ENCODE measurements at places on chromosomes 6 and 20.

- no peak for DNase-seq
Observed at GRCh38 chr6:63705707-63706106, 70.1 kb downstream of the PHF3 start.

DNA sequence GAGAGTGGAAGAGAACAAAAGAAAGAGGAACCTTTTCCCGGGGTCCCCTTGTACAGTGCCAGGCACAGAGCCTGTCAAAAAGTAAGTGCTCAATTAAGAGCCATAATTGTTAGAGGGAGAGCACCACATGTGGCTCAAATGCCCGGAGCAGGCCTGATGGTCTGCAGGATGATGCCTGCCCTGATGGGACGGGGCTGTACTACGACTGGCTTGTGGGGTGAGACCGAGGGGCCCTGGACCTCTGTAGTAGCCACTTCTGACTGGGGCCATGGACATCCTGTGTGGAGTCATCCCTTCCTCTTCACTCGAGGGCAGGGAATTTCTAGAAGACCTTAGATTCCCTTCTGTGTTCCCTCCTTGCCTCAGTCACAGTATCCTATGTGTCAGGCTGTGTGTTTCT lies 47.9 kb downstream of the KCNK5 start:
- no peak for DNase-seq

DNA sequence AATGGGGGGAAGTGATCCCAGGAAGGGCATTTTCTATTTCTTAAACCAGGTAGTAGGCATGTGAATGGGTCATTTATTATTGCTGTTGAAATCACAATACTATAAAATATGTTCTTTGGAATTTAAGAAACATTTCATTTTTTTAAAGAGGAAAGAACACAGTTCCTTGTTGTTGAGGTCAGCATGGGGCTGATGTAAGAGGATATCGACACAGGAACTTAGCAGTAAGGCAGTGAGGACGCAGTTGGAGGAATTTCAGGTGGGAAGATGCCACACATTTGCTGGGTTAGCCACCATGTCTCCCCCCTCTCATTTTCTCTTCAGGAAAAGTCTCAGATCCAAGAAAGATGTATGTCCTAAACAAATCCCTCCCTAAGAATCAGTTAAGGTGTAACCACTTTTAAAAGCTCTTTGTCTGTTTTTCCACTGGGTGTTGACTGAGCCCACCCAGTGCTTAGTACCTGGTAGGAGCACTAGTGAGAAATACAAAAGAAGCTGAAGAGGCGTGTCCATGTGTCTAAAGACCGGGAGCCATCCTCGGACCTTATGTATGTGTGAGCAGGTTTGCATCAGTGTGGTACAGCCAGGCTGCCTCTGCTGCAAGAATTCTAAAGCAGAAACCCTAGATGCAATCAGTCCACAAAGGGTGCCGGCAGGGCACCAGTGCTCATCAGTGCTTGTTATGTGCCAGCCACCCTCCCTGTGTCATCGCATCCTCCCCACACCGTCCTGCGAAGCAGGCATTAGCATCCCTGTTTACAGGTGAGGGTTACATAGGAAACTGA lies 98.9 kb downstream of the TCP11 start:
- no peak for DNase-seq

- no peak for DNase-seq
Observed at GRCh38 chr6:81655696-81656095, 96.8 kb downstream of the TENT5A start.

- no peak for DNase-seq
Observed at GRCh38 chr6:7939184-7939863, 28.7 kb upstream of the TXNDC5 start.

GRCh38 chr6:136968837-136969236 lies 46.7 kb downstream of the SLC35D3 start:
- no peak for DNase-seq
